ENCODE measurements at places on chromosomes 3 and 15. TPM values are rescaled to one million over a fixed set of nuclear protein-coding genes. Genes with fewer than 3 reads are reported as not detected.
A peak's percentile ranks its signal among the peaks of the same experiment; 100 is the strongest.

LTF gene
- not detected for total RNA-seq

DNA sequence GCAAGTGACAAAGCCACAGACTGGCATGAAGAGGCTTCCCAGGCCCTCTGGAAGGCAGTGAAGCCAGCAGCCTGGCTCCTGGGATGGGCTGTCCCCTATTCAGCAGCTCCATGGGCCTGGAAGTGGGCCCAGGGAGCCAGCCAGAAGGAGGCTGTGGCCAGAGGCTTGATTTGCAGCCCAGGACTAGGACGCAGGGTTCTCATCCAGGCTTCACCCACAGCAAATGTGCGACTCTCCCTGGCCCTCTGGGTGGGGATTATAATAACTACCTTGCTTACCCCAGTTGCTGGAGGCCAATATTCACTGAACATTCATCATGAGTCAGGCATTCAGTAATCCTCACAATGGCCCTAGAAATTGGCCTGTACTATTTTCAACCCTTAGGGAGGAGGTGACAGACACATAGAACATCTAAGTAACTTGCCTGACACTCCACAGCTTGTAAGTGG is 24.6 kb upstream of the SRP14 start:
- peaks cover 10% of the 10 kb centered on the region for H3K4me1 ChIP-seq
- no peaks in the 10 kb centered on the region for H3K27me3 ChIP-seq
- no peak for DNase-seq
- H3K4me3 ChIP-seq: no peak overlapping the region
- no peak overlapping the region for H3K27ac ChIP-seq

DNA sequence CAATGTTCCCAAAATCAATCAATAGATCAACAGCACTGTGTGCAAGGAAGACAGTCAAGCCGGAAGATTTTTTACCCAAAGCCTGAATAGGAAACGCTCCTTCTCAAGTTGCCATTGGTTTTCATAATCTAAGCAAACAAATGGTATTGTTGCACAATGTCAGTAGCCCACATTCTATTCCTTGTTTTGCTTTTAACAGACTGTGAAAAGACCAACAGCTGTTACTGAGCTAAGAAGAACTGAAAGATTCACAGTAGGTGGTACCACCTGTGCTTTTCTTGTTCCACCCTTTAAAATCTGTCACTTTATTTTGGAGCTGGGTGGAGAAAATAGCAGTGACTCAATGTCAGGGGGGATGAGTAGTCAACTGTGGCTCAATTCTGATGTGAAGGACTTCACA is 357.5 kb upstream of the CADM2 start:
- no peaks in the 10 kb centered on the region for H3K36me3 ChIP-seq
- no peak overlapping the region for H3K27ac ChIP-seq
- H3K4me3 ChIP-seq: no peak overlapping the region
- no peaks in the 10 kb centered on the region for H3K27me3 ChIP-seq
- DNase-seq: no peak

GRCh38 chr3:111857474-111857873 is 1.6 kb upstream of the PHLDB2 start:
- H3K27me3 ChIP-seq: no peaks in the 10 kb centered on the region
- peaks cover 21% of the 10 kb centered on the region for H3K4me1 ChIP-seq
- H3K36me3 ChIP-seq: no peaks in the 10 kb centered on the region
- no peak overlapping the region for H3K4me3 ChIP-seq
- no peak for DNase-seq
- no peak overlapping the region for H3K27ac ChIP-seq

DNA sequence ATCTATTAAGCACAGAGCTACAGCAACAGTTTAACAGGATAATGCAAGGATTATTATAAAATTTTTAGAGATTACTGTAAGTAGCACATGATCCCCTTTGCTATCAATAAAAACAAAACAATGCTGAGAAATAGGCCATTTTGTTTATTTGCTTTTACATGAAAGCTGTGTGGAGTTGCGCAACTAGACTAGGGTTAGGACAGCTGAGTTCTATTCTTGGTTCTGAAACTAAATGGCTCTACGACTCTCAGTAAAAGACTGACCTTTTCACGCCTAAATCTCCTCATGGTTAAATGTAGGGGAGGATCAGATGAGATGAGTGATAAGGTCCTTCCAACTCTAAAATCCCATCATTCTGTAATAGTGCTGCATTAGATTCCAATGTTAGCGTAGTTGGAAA is 25.0 kb downstream of the KCNMB2 start:
- DNase-seq: no peak
- no peak overlapping the region for H3K4me3 ChIP-seq
- H3K27me3 ChIP-seq: no peaks in the 10 kb centered on the region
- no peaks in the 10 kb centered on the region for H3K4me1 ChIP-seq

GOLGA8J gene
- total RNA-seq: not detected

DNA sequence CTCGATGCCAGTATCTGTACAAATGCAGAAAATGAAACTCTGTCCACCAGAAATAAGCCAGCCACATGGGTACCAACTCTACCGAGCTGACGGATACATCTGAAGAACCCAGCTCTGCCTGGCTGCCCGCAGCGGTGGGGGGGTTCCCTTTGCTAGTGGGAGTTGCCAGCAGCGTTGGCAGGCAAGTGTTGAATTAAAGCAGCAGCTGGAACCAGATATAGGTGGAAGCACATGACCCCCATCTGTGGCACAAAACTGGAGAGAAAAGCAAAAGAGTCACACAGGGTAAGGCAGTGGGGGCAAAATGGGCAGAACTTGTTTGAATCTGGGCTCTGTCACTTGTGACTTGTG is 17.9 kb downstream of the CRYGS start:
- H3K4me3 ChIP-seq: peak overlapping the region; percentile 48
- peak; percentile 66 for DNase-seq
- H3K27me3 ChIP-seq: no peaks in the 10 kb centered on the region
- peaks cover 43% of the 10 kb centered on the region for H3K4me1 ChIP-seq

GRCh38 chr3:130572769-130573168 is 55.8 kb downstream of the COL6A6 start:
- no peak for DNase-seq
- no peak overlapping the region for H3K4me3 ChIP-seq
- no peaks in the 10 kb centered on the region for H3K27me3 ChIP-seq
- no peaks in the 10 kb centered on the region for H3K36me3 ChIP-seq
- no peaks in the 10 kb centered on the region for H3K4me1 ChIP-seq
- H3K27ac ChIP-seq: no peak overlapping the region

MAPKAPK3 gene
- 21.7 TPM for total RNA-seq
